NCI-H2107 (cell line): ENCODE measurements at places on chromosomes 3 and 15.
A peak's percentile ranks its signal among the peaks of the same experiment; 100 is the strongest.

DNA sequence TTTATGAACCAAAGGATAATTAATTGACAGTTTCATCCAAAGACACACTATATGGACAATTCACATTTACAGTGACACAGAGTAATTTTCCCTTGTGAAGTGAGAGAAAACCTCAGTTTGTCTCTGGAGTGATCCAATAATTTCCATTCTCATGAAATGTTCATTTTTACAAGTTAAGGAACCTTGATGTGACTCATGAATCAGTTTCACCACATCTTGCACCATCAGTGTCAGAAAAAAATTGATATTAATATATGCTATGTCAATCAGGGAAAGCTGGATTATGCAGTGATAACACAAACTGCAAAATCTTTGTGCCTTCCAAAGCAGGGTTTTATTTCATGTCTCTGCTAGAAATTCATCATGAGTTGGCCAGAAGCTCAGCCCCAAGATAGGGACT is 348.1 kb downstream of the ARPP21 start:
- no peak for DNase-seq

GRCh38 chr3:128805772-128806171 is 73.6 kb upstream of the ACAD9 start:
- no peak for DNase-seq

GRCh38 chr3:11391174-11391879 is 119.1 kb downstream of the ATG7 start:
- DNase-seq = no peak

DNA sequence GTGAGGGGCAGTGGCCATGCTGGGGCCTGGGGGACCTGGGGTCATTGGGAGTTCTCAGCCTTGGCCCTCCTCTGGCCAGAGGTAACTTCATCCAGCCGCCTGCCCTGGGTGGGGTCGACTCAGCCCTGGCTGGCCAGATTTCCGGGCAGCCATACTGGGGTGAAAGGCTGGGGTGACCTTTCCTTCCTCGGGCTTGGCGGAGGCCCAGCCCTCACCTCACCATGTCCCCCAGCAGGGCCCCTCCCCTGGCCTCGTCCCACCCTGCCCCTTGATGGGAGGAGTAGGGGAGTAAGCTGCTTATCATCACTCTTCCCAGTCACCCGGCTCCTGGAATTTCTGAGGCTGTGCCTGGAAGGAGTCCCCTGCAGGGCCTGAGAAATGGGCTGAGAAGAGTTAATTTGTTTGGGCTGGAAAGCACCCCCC is 5.4 kb downstream of the SEMA3F start:
- no peak for DNase-seq

GRCh38 chr3:126124148-126124868 is 40.4 kb upstream of the SLC41A3 start:
- no peak for DNase-seq

DNA sequence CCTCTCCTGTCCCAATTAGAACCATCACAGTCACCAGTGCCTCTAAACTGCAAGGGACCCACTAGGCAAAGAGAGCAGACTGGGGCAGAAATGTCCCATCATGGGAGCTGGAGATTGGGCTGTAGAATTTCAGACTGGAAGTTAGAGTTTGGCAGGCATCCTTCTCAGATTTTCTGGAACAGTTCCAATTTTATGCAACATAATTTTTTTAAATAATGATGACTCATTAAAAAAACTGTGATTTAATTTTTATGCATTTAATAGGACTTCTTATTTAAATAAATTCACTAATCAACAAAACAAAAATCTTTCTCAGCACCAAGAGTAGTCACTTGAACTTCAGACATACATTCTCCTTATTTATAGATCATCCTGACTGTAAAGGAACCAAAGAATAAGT is 84.6 kb upstream of the SLC7A14 start:
- DNase-seq = no peak

DNA sequence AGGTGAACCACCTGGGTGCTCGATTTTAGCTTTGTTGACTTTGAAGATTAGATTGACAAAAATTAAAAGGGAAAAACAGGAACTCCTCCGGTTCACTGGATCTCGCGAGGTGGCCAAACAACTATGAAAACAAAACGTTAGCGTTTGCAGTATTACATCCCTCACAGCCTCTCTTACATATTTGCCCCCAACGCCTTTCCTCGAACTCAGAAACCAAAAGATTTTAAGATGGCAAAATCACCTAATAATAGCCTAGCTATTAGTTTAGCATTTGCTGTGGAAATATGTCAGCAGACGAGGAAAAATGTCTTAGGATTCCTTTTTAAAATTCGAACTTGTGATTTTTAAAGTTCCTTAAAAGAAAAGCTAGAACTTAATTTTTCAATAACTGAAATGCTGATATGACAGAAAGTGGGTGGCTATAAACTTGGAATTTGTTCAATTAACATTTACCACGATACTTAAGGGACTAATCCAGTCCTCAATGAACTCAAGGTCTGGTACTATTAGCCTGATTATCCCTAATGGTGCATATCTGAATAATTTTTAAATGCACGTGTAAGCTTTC is 491 bp upstream of the SENP7 start:
- DNase-seq = no peak

GRCh38 chr3:174940151-174940550 is 81.0 kb downstream of the NAALADL2 start:
- DNase-seq = no peak

DNA sequence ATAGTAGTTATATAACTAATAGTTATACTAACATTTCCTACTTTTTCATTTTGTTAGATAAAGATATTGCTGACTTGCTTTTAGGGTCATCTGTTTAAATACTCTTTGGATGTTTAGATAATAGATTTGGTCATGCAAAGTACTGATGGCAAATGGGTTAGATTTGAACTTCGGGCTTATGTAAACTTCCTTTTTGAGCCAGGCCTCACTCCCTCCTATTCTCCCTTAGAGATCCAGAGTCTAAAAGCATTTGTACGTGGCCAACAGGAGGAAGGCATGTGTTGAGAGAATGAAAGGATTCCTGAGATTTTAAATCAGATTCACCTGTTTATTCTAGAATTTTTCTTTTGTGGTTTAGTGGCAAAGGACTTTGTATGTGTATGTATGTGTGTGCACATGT is 106.4 kb upstream of the GBE1 start:
- no peak for DNase-seq

GRCh38 chr3:157156837-157157635 is 2.9 kb downstream of the CCNL1 start:
- no peak for DNase-seq

GRCh38 chr3:112881891-112882290 is 35.2 kb upstream of the CD200R1L start:
- no peak for DNase-seq

- DNase-seq = no peak
These were observed 10.3 kb upstream of the COPG1 start for GRCh38 chr3:129238945-129239705.

- DNase-seq = no peak
These were observed 7.6 kb upstream of the GATA2 start for GRCh38 chr3:128500556-128500955.

DNA sequence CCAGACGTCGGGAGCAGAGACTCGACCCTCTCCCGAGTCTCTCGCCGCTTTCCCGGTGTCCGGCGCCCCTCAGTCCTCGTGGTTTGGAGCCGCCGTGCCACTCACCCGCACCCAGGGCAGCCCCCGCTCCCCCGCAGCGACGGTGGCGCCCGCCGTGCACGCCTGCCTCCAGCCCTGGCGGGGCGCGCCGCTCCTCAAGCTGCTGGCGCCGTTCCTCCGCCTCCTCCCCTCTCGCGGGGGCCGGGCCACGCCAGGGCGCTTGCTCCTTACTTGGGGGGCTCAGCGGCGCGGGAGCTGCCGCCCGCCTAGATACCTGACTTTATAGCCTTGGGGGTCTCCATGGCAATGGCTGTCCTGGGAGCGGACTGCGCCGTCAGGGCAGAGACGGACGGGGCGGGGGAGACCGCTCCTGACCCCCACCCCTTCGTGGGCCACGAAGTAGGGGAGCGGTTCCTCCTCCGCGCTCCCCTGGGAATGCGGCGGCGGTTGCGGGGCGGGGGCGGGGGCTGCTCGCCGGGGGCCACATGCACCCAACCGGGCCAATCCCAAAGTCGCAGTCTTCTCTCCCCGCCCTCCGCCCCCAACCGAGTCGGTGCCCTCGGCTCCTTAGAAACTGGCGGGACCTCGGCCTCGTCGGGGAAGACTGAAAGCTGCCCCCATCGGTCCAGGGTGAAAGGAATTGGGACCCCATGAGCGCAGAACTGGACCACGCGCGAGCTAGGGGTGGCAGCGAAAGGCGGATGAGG is at the start of gene ANKRD63:
Gene ANKRD63, minus strand, starts transcription at position 196 of the 746 bp plus-strand sequence. CDS start 478 bp downstream, outside the sequence.
- DNase-seq = no peak

DNA sequence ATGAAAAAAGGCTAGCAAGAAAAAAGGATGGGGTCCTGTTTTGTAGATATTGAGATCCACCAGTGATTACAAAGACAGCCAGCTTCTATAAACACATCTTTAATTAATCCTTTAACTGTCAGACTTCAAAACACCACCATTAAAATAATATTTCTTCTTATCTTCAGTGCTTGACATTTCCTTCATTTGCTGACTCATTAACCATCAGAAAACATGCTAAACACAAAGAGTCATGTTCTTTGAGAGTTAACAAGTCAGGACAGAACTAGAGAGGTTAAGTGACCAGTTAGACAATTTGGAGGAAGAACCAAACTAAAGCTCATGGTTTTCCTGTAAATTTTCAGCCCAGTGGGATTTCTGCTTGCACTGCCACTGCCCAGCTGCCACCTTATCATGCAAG is 111.4 kb downstream of the MEIS2 start:
- no peak for DNase-seq

DNA sequence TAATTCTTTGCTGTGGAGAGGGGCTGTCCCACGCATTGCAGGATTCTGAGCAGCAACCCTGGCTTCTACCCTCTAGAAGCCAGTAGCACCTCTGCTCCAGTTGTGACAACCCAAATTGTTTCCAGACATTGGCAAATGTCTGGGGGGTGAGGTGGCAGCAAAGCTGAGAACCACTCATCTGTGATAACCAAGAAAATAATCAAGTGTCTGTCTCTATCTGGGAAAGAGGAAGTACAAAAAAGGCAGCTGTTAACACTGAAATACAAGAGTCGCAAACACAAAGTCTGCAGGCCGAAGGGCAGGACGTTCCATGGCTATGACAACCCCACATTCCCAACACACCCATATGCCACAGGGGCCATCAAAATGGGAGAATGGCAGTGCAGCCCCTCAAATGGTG is 42.2 kb upstream of the GNB5 start:
- no peak for DNase-seq

DNA sequence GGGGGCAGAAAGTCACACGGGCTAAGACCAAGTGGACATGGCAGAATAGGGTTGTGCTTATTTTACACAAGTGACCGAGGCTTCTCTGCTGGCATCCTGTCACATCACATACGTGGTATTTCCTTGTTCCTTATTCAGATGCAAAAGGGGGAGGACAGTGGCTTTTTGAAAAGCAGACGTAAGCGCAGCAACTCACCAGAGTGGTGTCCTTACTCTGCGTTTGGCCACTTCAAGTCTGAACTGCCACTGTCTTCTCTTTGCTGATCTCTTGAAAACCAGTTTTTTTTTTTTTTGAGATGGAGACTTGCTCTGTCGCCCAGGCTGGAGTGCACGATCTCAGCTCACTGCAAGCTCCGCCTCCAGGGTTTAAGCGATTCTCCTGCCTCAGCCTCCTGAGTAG is 113.2 kb downstream of the SOX2 start:
- no peak for DNase-seq

GRCh38 chr3:13594991-13595421 is 46.1 kb downstream of the FBLN2 start:
- DNase-seq = no peak

DNA sequence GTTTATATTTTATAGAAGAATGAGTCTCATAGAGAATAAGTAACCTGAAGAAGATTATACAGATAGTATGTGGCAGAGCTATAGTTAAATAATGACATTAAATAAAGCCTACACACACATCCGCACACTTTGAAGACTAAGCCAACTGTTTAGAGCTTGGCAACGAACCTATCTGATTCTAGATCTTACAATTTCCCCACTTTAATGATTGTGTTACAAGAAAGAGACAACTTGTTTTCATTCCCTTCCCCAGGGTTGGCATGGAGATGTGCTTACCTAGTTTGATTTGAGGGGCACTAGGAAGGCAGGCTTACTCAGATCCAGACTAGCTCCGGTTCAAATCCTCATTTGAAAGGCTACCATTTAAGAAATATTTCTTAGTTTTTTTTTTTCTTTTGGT is 61.9 kb upstream of the CBLB start:
- DNase-seq = no peak

DNA sequence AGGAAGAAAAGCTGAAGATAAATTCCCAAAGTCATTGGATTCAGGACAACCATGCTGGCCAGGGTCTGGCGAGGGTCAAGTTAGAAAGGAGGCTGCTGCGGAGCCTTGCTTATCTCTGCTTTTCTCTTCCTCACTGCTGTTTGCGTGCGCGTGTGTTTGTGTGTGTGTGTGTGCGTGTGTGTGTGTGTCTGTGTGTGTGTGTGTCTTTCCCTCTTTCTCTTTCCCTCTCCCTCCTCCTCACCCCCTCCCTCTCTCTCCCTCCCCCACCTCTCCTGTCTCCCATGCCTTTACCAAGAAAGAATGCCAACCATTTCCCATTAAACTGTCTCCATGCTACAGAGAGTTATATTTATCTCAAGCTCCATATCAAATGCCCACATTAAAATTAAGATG is at the start of gene COLQ:
Gene COLQ, minus strand, starts transcription at position 134 of the 393 bp plus-strand sequence. Its CDS starts 81 bp downstream, at position 53.
- no peak for DNase-seq

DNA sequence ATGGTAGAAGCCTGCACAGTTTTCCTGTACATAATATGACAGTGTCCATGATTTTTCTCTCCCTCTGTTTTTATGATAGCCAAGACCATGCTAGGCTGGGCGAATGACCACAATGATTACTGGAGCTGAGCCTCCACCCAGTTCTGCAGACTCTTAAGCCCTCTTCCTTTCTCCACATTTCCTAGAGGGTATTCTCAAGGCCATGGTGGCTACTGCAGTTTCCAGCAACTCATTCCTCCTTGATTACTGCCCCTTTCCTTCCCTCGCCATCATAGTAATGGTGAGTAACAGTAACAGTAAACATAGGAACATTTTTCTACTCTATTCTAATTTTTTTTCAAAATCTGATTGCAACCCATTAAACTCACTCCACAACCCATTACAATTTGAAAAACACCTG is 20.2 kb downstream of the TNIK start:
- no peak for DNase-seq

GRCh38 chr15:69624155-69624520 is 171.5 kb downstream of the RPLP1 start:
- no peak for DNase-seq

- no peak for DNase-seq
These were observed 5.6 kb upstream of the NICN1 start for GRCh38 chr3:49434731-49435130.

- DNase-seq = peak; percentile 54
These were observed 233.3 kb downstream of the OPA1 start for GRCh38 chr3:193826159-193826795.

DNA sequence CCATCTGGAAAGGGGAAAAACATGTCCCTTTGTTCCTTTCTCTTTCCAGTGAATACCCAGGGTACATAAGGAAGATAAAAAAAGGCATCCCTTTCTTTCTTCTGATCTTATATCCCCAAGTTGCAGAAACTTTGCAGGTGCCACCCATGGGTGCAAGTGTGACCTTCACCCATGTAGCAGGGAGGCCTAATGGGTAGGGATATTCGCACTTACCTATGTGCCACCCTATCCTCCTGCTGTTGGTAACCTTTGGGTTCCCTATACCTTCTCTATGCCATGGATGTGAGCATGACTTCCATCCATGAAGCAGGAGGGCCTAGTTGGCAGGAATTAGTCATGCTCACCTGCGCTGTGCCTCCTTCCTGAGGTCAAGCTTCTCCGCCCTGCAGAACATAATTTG is 59.2 kb upstream of the C15orf39 start:
- DNase-seq = no peak

GRCh38 chr15:90225504-90226234 is 8.1 kb downstream of the CIB1 start:
- DNase-seq = no peak
